Spinal cord (tissue), 10 donors: ENCODE measurements at places on chromosomes 2 and 18. TPM values are rescaled to one million over a fixed set of nuclear protein-coding genes. Genes with fewer than 3 reads are reported as not detected.

The GRHL1 gene
- polyA plus RNA-seq: 10.1 TPM

The OR6B2 gene
- polyA plus RNA-seq: not detected

The TMEM200C gene
- 8.6 TPM for polyA plus RNA-seq

The C2orf69 gene
- 17.1 TPM for polyA plus RNA-seq

The OTOS gene
- not detected for polyA plus RNA-seq

The MC2R gene
- not detected for polyA plus RNA-seq

The CYP1B1 gene
- polyA plus RNA-seq: 29.8 TPM

The CDH2 gene
- 104 TPM for polyA plus RNA-seq

The CPO gene
- polyA plus RNA-seq: 0.35 TPM

The ASB18 gene
- polyA plus RNA-seq: 0.84 TPM

The PRKCE gene
- polyA plus RNA-seq: 35.5 TPM

The NOSTRIN gene
- 16.0 TPM for polyA plus RNA-seq

The ADGRF3 gene
- polyA plus RNA-seq: 0.72 TPM

The INHBB gene
- polyA plus RNA-seq: 13.2 TPM

DNA sequence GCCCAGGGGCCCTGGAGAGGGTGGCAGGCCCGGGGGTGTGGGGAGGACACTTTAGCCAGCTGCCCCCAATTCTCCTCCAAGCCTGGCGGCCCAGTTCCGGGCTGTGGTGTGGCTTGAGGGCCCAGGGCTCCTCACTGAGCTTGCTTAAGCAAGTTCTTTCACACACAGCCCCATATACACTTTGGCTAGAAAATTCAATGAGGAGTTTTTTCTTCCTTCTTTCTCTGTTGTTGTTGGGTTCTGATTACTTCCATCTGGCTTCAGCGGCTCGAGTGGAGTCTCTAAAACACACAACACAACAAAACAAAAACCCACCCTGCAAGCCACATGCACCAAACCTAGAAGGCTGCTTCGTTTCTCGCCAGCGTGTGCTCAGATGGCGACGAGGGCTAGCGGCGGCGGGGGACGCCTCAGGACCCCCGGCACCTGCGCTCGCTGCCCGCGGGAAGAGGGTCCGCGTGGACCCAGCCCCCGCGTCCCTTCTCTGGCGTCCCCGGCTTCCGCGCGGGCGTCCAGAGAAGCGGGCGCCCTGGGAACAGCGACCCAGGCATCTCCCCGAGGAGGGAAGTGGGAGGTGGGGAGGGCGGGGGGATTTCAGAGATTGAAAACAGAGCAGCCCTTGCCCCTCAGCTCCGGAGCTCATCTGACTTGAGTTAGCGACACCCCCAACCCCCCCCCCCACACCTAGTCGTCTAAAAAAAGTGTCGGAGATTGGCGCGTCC, 577 bp upstream of the GLI2 start:
- peak; percentile 70 for DNase-seq

DNA sequence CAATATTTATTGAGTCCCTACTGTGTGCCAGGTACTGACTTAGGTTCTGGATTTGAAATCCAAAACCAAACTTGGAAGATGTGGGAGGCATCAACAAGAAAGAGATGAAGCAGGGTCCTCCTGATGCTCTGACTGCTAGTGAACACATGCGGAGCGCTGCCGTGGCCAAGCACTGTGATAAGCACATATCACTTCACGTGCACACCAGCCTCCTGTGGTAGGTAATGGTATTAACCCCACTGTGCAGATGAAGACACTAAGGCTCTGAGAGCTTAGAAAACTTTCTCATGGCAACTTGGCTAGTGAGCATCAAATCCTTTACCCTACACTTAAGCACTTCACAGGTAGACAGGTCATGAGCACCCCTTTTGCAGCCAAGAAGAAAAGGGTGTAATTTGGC, 216.1 kb downstream of the HAUS1 start:
- no peak for DNase-seq

DNA sequence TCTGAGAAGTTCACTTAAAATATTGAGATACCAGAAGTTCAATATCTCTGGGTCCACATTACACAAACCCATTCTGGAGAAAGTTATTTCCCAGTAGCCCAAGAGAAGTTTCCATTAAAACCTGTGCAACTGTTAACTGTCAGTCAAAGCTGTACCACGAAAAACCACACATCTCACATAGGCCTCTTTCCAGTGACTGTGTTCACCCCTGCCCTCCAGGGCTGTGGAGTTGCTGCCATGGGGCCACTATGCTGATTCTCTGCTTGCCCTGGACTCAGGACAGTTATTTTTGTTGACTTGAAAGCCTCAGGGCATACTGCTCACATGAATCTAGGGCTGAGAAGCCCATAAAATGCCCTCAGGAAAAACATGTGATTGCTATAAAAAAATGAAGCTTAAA, 153.8 kb downstream of the PIEZO2 start:
- no peak for DNase-seq

DNA sequence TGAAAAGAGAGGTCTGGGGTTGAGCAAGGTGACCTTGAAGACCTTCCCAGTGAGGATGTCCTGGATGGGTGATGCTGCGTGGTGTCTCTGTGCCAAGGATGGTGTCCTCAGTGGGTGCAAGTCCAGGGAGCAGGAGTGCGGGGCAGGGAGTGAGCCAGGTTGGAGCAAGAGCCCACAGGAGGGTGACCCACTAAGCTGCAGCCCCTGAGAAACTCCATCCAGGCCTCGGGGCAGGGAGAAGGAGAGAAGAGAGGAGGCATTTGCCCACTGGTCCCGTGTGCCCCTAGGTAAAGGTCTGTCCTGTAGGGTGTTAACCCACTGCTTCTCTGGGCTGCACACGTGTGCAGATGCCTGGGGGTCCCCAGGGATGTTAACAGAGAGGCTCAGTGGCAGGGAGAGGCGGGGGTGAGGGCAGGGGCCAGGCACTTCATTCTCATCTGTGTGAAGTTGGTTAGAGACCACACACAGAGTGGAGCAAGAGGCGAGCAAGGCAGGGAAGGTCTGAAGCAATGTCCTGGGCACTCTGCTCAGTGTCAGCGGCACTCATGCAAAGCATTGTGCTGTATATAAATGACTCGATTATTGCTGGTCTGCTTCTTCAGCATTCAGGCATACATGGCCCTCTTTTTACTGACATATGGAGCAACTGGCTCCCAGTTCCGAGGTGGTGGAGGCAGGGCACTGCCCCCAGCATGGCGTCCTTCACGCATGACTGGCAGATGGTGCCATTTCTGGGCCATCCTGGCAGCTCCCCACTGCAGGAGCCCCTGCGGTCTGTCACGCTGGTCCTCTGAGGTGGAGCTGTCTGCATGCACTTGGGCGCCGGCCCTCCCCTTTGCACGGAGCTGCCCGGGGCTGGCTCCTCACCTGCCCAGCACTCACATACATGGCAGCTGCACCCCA, 117.2 kb upstream of the HS6ST1 start:
- DNase-seq: no peak

- DNase-seq: no peak
These were observed 33.8 kb upstream of the TEX51 start for GRCh38 chr2:126864861-126865260.

DNA sequence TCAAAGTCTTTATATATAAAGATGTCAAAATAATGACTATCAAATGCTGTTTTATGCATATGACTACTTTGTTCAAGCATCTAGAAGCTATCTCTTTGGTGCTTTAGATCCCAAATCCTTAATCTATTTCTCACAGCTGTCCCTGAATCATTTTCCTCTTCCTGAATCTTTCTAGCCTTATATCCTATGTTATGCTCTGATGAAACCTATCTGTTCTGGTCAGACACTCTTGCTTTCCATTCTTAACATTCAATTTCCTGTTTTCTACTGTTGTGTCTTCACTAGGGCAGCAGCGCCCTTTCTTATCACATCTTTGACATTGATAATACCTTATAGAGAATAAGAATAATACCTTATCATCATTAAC, 6.3 kb upstream of the PARD3B start:
- no peak for DNase-seq

DNA sequence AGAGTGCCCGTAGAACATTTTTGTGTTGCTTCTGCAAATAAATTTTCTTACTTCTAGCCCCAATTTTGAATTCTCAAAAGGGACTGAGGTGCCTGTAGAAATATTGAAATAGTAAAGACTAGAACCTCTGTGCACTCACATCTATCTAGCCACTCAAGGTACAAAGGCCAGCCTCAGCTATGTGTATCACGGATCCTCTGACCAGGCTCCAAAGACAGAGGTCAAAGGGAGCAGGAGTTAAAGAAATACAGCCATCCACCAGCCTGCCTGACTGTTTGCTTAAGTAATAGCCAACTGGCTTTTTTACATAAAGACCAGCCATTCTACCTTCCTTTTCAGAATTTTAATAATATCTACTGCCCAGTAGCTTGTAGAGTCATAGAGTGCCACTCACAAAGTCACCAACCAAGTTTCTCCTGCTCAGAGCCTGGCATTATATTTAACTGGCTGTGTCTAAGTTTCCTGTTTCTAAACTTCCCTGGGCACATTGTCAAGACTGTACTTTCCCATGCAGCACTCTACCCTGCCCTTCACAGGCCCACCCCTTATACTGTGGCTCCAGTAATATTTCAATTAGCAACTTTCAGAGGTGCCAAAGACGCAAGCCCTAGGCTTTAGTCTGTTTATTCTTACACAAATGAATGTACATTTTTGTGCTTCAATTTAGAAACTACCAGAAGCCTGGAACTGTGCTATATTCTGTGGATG, 338.3 kb upstream of the NT5C1B start:
- no peak for DNase-seq

GRCh38 chr18:77013811-77014521, 118.6 kb downstream of the MBP start:
- DNase-seq: no peak

DNA sequence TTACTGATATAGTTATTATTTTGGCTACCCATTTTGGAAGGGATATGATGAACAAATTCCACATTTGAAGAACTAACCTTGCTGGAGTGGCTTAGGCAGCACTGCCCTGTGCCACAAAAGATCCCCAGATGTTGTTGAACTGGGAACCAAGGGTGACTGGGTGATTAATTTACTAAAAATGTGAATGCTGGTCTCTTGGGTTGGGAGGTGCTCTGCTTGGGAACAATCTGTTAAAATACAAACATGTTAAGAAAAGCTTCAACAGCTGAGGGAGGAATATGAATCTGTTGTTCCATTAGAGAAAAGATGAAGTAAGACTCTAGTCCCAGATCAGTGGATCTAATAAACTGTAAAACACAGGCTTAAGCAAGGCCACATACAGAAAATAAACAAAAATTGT, 1860.1 kb downstream of the SUCLG1 start:
- DNase-seq: no peak

DNA sequence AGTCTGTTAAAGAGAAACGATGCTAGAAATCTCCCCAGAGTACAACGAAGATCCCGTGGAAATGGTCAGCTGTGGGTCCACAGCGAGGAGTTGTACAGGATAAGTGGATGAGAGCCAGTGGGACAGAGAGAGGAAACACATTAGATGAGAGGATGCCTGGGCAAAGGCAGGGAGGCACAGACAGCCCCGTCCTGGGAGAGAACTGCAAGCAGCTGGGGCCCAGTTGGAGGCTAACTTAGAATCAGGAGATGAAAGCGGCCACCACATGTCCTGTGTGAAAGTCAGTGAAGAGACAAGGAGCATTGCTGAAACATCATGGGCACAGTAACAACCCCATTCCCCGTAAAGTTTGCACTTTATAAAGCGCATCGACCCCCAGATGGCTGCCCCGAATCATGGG, 157.5 kb downstream of the RAPGEF4 start:
- DNase-seq: no peak

- DNase-seq: no peak
These were observed 6.3 kb upstream of the AMER3 start for GRCh38 chr2:130749078-130749477.

- no peak for DNase-seq
These were observed 81.1 kb upstream of the ZNF397 start for GRCh38 chr18:35159782-35160181.

DNA sequence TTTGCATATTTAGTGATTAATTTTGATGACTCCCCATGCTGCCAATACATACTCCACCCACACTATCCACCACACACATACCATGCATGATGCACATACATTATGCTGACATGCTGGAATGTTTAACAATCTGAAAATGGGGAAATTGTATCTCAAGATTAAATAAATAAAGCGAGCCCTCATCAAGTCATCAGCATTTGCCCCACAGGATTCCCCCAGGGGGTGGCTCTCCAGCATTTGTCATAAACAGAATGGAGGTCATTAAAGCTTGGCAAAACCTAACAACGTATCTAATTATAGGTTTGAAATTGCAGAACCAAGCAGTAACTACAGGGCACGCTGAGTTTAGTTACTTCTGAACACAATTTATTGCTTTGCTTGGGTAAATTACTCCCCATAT, 141.2 kb upstream of the TACR1 start:
- DNase-seq: no peak

- no peak for DNase-seq
These were observed 71.1 kb downstream of the DOCK10 start for GRCh38 chr2:224971214-224971613.

DNA sequence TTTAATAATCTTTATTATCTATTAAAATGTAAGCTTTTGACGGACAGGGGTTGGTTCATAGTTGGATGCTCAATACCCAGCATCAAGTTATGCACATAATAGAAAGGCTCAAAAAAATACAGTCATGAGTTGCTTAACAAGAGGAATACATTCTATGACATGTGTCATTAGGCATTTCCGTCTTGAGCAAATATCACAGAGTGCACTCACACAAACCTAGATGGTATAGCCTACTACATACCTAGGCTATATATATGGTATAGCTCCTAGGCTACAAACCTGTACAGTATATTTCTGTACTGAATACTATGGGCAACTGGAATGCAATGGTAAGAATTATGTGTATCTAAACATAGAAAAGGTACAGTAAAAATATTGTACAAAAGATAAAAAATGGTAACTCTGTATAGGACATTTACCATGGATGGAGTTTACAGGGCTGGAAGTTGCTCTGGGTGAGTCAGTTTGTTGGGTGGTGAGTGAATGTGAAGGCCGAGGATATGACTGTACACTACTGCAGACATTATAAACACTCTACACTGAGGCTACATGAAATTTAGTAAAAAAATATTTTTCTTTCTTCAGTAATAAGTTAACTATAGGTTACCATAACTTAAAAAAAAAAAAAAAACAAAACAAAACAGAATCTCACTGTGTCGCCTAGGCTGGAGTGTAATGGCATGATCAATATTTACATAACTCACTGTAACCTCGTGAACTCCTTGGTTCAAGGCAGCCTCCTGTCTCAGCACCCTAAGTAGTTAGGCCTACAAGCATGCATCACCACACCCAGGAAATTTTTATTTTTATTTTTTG, 201.2 kb downstream of the NBAS start:
- no peak for DNase-seq

- DNase-seq: no peak
These were observed 196.9 kb downstream of the MYCN start for GRCh38 chr2:16137080-16137755.

DNA sequence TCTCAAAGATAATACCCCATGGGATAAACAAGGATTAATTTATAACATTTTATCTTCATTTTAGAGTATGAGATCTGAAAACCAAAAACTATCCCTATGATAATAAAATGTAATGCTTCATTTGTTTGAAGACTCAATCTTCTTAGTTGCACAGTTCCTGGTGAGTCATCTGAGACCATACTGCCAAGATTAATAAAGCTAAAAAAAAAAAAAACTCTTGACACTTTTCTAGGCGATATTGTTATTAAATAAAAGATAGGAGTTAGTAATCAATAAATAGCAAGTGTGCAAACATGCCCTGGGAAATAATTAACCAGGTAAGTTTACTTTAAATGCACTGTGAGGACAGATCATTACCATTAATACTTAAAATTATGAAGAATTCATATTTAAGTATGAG, 83.9 kb downstream of the RPE start:
- no peak for DNase-seq

- no peak for DNase-seq
These were observed 197.5 kb upstream of the ARL4C start for GRCh38 chr2:234694244-234695013.

GRCh38 chr18:57518533-57518932, 68.0 kb downstream of the FECH start:
- DNase-seq: no peak

GRCh38 chr2:134275058-134275862, 21.4 kb downstream of the MGAT5 start:
- no peak for DNase-seq
